Activated T-helper 1 cell treated with anti-CD3 and anti-CD28 coated beads, Interleukin-2, amount 50 U/mL, for 16 hours (primary cell): ENCODE measurements at places on chromosomes 12 and 14.

DNA sequence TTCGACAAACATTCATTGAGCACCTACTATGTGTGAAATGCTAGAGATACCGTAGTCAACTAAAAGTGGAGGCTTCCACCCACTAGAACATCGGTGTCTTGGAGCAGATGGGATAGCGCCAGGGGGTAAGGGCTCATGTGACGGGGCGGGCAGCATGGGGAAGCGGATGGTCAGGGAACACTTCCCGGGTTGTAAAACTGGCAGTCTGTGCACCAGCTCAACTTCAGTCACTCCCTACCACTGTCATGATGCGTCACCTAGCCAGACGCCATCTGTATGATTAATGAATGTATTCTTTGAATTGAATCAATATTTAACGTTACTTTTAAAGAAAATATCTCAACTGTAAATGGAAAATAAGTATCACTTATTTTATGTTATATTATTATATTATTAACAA lies 93.5 kb downstream of the PIWIL1 start:
- DNase-seq, result no peak

DNA sequence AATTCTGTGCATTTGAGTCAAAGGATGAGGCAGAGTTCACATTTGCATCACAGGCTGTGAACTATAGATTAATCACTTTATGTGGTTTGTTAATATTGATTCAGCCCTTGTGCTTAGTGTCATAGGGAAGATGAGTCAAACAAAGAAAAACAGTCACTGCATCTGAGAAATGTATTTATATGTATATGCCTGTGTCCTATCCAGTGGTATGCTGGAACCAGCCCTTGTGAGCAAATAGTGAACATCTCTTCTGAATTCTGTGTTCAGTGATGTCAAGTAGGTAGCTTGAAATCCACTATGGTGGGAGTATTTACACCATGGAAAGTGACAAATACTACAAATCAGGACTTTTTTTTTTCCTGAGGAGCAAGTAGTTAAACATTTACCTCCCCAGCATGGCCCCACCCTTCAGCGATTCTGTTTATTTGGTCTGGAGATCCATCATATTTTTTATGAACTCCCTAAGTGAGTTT lies 128.5 kb downstream of the HMGA2 start:
- no peak for DNase-seq

DNA sequence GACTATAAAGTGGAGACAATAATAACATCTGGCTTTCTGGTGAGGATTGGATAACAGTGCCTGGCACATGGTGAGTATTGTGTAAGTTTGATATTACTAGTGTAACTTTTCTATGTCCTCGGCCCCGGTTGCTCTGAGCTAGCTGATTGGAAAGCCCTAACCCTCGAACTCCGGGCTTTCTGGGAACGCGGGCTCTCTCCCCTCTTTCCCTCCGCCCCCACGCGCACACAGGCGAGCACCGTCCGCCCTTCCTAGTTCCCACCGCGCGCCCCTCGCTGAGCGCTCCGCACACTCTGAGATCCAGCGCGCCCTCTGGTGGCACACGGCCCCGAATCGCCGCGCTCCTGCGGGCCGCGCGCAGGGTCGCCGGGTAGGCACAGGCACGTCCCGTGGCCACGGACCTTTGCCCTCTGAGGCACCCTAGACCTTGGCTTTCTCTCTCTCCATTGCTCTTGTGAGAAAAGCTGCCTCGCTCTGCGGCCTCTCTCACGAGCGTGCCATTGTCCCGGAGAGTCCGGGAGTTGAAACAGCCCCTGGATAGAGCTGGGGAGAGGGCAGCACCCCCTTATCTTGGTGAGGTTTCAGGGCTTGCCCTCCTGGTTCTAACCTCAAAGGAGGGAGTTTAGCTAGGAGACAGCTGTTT lies 23.2 kb upstream of the ESRRB start:
- peak; percentile 28 for DNase-seq

DNA sequence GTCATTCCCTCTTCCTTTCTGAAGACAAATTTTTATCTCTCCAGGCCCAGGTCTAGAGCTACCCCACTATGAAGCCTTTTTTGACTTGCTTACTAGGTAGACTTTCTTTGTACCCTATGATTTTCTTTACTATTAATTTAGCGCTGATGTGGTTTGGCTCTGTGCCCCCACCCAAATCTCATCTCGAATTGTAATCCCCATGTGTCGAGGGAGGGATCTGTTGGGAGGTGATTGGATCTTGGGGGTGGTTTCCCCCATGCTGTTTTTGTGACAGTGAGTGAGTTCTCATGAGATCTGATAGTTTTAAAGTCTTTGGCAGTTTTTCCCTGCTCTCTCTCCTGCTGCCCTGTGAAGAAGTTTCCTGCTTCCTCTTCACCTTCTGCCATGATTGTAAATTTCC lies 118.1 kb downstream of the SLC38A1 start:
- no peak for DNase-seq

DNA sequence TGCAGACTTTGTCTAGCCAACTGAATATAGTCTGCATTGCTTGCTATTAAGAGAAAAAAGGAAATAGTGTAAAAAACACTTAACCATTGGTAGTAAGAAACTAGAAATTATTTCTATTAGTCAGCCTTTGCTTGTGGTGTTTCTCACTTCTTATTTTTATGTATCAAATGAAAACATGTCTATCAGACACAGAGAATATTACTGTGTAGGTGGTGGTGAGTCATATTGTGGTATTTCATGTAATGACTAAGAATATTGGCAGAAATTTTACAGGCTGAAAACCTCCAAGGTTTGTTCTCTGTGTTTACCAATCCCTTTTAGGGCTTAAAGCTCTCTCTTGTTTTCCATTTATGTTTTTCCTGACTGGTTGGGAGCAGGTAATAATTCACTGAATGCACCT lies 87.2 kb downstream of the DAAM1 start:
- DNase-seq, result no peak

- DNase-seq, result no peak
Measured at GRCh38 chr12:56267443-56268071, 815 bp downstream of the COQ10A start.

DNA sequence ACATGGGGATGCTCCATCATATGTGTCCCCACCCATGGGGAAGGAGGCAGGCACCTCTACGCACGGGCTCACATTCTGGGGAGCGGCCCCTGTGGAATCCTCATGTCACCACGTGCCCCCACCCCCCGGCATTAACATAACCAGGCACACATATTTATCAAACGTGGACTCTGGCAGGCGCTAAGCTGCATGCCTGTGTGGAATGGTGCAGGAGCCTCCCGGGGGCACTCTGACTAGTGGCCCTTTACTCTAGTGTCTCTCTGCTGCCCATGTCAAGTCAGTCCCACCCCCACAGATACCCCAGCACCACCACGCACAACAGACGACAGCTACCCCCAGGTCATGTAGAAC lies 66.1 kb downstream of the CCDC88C start:
- no peak for DNase-seq

DNA sequence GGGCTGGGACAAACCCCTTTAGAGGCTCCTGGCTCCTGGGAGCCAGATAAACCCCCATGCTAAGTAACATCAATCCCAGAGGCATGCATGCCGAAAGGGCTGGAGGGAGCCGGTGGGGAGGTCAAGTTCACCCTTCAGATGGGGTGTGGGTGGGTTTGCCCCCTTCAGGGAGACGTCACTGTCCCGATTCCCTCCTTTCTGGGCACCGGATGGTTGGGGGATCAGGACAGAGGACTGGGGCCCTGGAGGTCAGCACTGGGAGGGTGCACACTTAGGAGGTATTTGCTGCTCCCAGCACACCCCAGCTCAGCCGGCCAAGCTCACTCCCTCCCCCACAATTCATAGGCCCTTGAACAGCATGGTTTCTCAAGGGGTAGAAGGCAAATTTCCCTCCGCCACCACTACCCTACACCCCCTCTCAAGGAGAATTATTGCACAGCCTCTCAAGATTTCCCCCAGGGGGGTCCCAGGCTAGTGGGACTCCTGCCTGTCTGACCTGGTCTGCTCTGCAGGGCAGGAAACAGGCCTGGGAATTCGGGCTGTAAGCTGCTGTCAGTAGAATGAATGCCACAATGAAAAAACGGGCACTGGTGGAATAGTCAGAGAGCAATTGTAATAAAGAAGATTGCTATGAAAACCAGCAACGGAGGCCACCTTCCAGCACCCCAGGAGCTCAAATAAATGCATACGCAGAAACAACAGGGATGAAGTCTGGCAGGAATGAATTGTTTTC lies 63.5 kb downstream of the GALNT16 start:
- DNase-seq, result no peak

DNA sequence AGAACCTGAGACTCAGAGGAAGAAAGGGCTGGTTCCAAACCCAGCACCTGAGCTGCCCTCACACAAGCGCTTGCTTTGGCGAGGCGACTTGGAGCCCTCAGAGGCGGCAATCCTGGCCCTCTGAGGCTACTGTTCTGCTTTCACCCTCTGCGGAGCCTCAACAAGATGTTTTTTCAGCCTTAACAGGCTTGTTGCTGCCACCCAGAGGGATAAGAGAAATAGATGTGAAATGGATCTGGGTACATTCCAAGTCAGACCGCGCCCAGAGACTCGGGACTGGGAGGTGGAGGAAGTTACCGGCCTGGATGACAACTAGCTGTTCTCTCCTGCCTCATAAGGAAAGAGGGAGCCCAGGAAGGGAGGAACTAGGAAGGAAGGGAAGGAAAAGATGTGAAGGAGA lies 89.6 kb downstream of the TTC7B start:
- no peak for DNase-seq

GRCh38 chr14:76599559-76600287 lies 161.5 kb upstream of the VASH1 start:
- no peak for DNase-seq

DNA sequence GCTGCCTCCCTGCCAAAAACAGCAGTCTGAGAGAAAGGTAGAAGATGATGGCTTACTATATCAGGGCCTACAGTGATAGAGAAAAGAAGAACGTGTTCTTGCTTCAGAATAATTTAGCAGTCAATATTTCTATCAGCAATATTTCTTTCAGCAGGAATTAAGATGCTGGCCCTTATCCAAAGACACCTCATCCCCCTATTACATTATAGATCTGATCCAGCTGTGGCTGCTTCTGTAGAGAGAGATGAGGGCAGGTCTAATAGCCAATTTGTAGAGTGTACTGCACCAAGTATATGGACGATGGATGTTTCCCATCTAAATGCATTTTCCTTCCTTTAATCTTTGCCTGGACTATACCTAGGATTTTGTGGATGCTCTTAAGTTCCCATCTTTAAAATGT lies 451.7 kb downstream of the NPAS3 start:
- no peak for DNase-seq

- DNase-seq, result no peak
Measured at GRCh38 chr12:54562750-54563356, 13.5 kb downstream of the PDE1B start.

DNA sequence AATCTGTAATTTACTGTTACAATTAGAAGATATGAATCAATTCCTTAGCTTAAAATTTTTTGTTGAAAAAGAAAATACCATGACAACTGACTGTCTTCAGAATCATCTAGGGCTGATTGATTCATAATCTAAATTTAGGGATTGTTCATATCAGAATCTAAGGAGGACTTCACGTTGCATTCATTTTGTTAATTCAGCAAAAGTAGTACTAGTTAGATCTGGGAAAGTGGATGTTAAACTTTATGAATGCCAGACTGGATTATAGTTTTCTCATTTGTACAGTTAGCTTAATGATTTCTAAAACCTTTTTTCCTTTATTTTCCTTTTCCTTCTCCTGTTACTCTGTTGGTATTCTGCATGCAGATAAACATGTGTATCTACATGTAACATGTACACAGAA lies 135.5 kb downstream of the PDE3A start:
- DNase-seq, result no peak

- no peak for DNase-seq
Measured at GRCh38 chr14:95651821-95652583, 34.2 kb upstream of the TCL1B start.
